ENCODE measurements at places on chromosomes 12 and 14. TPM values are rescaled to one million over a fixed set of nuclear protein-coding genes. Genes with fewer than 3 reads are reported as not detected.

- DNase-seq, result no peak
Observed at GRCh38 chr14:101476916-101477553, 84.3 kb upstream of the DIO3 start.

DNA sequence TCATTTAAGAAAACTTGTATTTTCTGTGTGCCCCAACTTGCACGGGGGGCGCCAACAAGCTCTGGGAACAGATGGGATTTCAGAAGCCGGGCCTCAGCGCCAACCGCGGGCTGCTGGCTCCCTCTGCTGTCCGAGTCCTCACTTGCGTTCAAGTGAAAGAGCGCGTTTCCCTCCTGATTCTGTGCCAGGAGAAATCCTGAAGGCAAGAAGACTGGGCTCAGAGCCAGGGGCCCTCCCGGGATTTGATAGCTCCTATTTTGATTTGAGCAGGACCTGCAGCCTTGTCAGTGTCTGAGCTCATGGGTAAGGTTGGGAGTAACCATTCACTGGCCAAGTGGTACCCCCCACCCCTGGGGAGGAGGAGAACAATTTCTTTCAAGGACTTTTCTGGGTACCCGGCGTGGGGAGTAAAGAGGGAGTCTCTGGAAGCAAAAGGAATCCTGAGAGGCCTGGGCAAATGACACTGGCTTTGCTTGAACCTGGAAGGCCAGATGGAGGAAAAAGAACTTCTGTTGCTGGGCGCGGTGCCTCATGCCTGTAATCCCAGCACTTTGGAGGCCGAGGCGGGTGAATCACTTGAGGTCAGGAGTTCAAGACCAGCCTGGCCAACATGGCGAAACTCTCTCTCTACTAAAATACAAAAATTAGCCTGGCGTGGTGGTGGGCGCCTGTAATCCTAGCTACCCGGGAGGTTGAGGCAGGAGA lies 179.0 kb upstream of the RGS6 start:
- DNase-seq, result peak; percentile 27

GRCh38 chr14:73260574-73260973 lies 23.3 kb downstream of the PAPLN start:
- no peak for DNase-seq

GRCh38 chr14:33030386-33030785 lies 91.7 kb downstream of the NPAS3 start:
- DNase-seq, result no peak

DNA sequence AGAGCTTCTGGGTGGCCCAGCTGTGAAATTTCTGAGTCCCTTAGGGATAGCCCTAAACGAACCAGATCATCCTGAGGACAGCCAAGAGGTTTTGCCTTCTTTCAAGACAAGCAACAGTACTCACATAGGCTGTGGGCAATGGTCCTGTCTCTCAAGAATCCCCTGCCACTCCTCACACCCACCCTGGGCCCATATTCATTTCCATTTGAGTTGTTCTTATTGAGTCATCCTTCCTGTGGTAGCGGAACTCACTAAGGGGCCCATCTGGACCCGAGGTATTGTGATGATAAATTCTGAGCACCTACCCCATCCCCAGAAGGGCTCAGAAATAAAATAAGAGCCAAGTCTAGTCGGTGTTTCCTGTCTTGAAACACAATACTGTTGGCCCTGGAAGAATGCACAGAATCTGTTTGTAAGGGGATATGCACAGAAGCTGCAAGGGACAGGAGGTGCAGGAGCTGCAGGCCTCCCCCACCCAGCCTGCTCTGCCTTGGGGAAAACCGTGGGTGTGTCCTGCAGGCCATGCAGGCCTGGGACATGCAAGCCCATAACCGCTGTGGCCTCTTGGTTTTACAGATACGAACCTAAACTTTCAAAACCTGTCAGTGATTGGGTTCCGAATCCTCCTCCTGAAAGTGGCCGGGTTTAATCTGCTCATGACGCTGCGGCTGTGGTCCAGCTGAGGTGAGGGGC lies 38.9 kb downstream of the DAD1 start:
- peak; percentile 87 for DNase-seq

The SERPINA5 gene
- total RNA-seq, result 0.90 TPM

DNA sequence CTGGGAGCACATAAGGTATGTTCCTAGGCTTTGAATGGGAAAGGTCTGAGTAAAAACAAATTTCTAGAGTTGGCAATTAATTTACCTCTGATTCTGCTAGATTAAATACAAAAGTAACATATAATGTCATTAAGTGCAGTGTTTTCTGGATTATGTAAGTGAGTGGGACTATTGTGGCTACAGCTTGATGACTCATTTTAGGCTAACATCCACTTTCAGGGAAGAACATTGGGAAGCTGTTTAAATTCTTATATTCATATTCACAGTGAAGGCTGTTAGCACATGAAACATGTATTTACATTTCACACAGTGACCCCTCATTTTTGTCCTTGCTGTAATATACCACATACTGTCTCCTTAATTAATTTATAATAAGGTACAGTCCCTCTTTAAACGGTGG lies 13.2 kb upstream of the BMAL2 start:
- DNase-seq, result no peak

DNA sequence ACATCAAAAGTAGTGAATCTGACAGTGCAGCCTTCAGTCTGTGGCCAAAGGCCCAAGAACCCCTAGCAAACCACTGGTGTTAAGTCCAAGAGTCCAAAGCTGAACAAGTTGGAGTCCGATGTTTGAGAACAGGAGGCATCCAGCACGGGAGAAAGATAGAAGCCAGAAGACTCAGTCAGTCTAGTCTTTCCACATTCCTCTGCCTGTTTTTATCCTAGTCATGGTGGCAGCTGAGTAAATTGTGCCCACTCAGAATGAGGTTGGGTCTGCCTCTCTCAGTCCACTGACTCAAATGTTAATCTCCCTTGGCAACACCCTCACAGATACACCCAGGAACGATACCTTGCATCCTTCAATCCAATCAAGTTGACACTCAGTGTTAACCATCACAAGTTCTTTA lies 1255.4 kb downstream of the LRFN5 start:
- DNase-seq, result no peak

The C12orf60 gene
- 1.8 TPM for total RNA-seq

- no peak for DNase-seq
Observed at GRCh38 chr14:69153873-69154270, 953 bp upstream of the DCAF5 start.

GRCh38 chr12:44362947-44363346 lies 513.2 kb downstream of the NELL2 start:
- no peak for DNase-seq

The PAH gene
- 1.9 TPM for total RNA-seq

DNA sequence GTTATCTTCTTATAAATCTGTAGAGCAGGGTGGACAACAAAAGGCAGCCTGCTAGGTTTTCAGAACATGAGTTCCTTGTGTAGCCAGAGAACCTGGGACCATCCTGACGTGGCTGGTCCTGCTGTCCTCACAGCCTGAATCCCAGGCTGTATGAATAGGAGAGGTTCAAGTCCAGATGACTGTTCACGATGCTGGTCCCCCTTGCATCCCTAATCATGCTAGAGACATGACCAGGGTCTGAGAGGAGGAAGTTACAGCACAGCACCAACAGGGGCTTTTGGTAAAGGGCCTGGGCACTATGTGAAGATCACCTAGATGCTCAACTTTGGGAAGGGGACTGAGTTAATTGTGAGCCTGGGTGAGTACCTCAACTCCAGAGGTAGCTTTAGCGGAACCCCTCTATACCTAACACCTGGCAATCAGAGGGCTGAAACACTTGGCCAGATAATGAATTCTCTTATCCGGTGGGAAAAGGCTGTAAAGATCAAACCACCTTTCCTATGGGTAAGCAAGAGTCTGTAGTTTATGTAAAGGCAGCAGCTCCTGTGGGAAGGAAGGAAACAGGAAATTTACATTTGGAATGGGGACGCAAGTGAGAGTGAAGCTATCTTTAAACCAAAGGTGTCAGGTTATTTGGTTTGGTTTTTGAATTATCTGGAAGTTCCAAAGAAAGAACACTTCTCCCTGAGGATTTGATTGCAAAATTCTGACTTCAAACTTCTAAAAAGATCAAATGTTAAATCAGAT lies 112.8 kb downstream of the DAD1 start:
- no peak for DNase-seq

The BCL7A gene
- total RNA-seq, result 13.8 TPM

The SLC2A13 gene
- 0.29 TPM for total RNA-seq

DNA sequence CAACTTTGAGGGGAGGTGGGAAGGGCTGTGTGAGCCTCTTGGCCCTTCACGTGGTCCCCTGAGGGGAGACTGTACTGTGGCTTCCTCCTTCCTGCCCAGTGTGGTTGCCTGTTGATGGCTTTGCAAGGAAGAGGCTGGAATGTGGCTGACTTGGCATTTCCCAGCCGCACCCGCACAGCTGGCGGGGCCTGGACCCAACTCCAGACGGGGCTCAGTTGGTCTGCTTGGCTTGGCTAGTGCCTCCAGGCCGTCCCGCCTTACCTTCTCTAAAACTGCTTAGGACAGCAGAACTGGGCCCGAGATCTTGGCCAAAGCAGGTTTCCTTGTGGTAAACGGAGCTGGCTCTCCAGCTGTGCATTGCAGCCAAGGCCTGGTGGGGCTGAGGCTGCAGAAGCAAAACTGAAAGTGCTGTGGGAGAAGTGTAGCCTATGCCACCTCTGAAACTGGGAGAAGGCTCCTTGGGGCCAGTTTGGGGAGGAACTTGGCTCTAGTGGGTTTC lies 139.5 kb downstream of the SMOC1 start:
- DNase-seq, result no peak

DNA sequence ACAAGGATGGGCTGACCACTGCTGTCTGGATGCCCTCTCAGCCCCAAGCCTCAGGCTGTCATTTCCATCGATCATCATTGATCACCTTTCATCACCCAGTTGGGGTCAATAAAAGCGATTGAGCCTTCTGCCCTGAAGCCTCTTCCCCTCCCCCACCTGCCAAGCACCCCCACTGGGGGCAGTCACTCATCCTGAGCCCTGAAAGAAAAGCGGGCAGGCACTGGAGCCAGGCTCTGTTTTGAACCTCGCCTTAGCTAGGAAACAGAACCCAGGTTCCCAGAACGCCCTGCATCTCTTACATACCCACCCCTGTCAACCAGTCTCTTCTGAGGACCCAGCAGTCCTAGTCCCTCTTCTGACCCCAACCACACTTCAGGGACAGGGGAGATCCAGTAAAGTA lies 5.8 kb downstream of the SMUG1 start:
- DNase-seq, result no peak

- no peak for DNase-seq
Observed at GRCh38 chr14:77067632-77068516, 30.2 kb upstream of the CIPC start.

DNA sequence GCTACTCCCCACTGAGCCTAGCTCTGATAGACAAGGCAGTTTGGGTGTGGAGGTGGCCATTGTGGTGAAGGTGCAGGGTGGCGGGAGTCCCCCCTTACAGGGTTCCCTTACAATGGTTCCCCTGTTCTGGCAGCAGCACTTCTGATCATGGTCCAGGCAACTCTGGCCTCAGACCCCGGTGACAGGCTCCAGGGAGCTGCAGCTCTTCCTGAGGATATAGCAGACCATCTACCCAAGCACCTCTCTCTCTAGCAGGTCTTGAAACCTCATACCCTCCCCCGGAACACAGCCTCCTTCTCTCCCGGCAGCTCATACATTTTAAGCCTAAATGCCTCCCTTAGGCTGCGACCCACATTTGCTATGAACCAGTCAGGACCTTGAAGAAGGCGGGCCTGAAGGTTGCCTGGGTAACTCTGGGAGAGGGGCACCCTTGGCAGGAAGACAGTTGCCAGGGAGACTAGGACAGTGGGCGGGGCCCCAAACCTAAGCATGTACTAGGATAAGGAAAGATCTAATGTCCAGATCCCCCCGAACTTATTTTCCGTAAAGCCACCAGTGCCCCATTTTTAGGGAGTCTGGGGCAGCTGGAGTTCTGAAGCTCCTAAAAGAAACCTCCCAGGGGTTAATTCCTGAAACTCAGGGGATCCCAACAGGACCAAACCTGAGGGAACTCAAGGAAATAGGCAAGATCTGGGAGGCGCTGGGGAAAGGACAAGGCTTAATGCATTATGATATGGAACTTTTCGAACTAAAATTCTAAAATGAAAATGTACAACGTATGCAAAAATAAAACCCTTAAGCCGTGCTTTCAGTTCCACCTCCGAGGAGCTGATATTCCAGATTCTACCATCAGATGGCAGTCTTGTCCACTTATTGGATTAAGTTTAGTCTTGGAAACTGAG lies 4.5 kb upstream of the GDF11 start:
- peak; percentile 77 for DNase-seq

DNA sequence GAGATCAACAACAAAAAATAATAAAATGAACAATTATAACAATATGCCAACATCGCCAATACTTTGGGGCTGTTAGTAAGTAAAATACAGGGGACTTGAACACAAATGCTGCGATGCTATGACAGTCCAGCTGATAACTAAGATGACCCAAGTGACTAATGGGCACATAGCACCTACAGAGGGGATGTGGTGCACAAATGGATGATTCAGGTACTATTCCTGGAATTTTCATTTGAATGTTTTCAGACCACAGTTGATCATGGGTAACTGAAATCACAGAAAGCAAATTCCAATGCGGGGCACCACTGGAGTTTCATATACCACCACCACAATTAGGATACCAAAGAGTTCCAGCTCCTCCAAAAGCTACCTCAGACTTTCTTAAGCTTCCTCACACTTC lies 82.9 kb downstream of the RCOR1 start:
- no peak for DNase-seq

The CEBPE gene
- total RNA-seq, result 0.21 TPM

GRCh38 chr14:45251912-45252311 lies 1.1 kb downstream of the MIS18BP1 start:
- DNase-seq, result peak; percentile 67

DNA sequence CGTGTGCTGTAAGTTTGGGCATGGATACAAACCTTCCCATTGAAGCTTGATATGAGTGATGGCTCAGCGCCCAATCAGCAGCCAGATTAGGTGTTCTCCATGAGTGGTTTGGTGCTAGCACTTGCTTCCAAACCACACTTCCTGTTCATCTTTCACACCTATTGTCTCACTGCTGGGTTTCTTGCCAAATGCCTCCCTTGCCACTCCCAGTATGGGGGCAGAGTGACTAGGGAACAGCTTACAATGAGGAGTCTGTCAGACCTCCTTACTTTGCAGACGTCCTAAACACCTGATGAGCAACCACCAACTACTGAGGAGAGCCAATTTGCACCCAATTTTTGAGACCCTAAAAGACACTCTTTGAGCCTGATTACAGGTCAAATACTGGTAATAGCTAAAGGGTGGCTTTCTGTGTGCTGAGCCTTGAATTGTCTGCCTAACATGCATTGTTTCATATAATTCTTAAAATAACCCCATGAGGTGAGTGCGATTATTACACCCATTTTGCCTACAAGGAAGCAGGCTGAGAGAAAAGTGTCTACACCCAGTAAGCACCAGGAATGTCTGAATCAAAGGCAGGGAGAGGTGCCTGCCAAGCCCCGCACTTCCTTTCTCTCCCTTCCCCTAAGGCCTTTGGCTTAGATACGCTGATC lies 48.4 kb upstream of the FOS start:
- DNase-seq, result peak; percentile 74

The DYRK2 gene
- 29.4 TPM for total RNA-seq
